ENCODE measurements at places on chromosomes 1 and 21. TPM values are rescaled to one million over a fixed set of nuclear protein-coding genes. Genes with fewer than 3 reads are reported as not detected.

- peak overlapping the region; percentile 64 for H3K27ac ChIP-seq
- no peaks in the 10 kb centered on the region for H3K27me3 ChIP-seq
- H3K4me3 ChIP-seq: no peak overlapping the region
- peak; percentile 22 for DNase-seq
- H3K36me3 ChIP-seq: no peaks in the 10 kb centered on the region
- H3K4me1 ChIP-seq: peaks cover 29% of the 10 kb centered on the region
Measured at GRCh38 chr1:70458131-70458530, 47.1 kb downstream of the CTH start.

- H3K27ac ChIP-seq: no peak overlapping the region
- H3K4me3 ChIP-seq: no peak overlapping the region
- no peaks in the 10 kb centered on the region for H3K4me1 ChIP-seq
- H3K36me3 ChIP-seq: no peaks in the 10 kb centered on the region
- H3K27me3 ChIP-seq: no peaks in the 10 kb centered on the region
- no peak for DNase-seq
Measured at GRCh38 chr21:26050857-26051256, 119.7 kb downstream of the APP start.

GRCh38 chr1:155002464-155003226 is at the start of gene ZBTB7B:
ZBTB7B (plus strand) TSS chr1:155002802; CDS start chr1:155014661, 11,859 bp downstream.
- H3K36me3 ChIP-seq: no peaks in the 10 kb centered on the region
- peak within 1 kb of the TSS; percentile 77 for H3K4me3 ChIP-seq
- peak within 1 kb of the TSS; percentile 98 for H3K27ac ChIP-seq
- H3K27me3 ChIP-seq: no peaks in the 10 kb centered on the region

- no peak overlapping the region for H3K27ac ChIP-seq
- H3K4me3 ChIP-seq: no peak overlapping the region
- no peaks in the 10 kb centered on the region for H3K4me1 ChIP-seq
- DNase-seq: no peak
- H3K27me3 ChIP-seq: no peaks in the 10 kb centered on the region
Measured at GRCh38 chr1:198890214-198890930, 251.5 kb downstream of the PTPRC start.

DNA sequence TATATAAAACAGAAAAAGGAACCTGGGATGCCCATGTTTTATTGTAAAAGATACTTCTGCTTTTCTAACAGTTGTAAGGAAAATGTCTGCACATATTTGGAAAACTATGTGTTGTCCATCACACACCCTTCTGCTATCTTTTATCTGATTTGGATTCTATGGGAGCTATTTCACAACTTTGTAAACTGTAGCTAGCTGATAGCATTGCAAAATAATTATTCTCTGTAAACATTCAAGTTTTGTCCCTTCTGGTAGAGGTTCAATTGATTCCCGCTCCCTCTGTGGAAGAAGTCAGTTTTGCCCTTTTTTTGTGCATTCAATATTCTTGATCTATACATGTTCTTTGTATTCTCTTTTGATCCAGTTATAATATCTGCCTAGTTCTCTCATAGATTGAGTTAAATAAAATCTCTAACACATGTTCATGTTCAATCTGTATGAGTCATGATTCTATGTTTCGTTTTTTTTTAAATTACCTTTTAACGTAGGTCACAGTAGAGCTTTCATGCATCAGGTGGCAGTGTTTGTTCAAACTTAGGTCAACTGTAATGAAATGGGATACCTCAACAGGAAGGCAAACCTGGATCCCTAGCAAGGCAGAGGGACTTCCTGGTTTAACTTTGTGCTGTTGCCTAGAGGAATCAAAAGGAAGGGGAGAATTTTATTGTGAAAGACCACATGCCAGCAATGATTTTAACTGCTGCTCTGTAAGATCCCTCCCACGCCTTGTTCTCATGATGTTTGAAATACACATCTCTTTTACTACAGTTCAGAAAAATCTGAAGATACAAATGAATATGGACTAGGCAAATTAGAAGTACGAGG is 26.0 kb upstream of the BCL9 start:
- no peak for DNase-seq
- peaks cover under 1% of the 10 kb centered on the region for H3K4me1 ChIP-seq
- no peaks in the 10 kb centered on the region for H3K36me3 ChIP-seq
- H3K27me3 ChIP-seq: no peaks in the 10 kb centered on the region
- H3K4me3 ChIP-seq: no peak overlapping the region

Gene FCRLB
- 0.53 TPM for polyA plus RNA-seq

All from testis (tissue), 5 donors.